NCI-H446 treated with DMSO at 0.1 percent for 48 hours (cell line): ENCODE measurements at places on chromosomes 2 and 18.

DNA sequence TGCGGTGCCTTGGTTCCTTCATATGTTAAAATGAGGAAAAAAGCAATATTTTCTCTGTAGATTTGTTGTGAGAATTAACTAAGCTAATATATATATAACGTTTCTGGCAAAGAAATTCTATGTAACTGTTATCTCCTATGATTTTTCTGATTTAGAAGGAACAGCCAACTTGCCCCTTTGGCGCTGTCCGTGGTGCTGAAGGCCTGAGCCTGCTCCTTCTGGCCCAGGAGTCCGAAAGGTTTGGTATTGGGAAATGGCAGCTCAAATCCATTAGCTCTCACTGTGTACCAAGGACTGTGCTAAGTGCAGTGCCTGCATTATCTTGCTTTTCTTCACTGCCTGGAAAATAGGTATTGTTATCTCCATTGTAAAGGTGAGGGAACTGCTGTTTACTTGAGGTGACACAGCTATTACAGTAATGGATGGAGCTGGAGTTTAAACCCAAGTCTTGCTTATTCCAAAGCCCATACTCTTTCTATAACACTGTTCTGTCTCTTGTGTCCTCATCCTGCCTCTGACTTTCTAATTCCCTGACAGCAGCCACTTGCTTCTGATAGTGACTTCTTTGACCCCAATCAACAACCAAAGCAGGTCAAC lies 52.2 kb downstream of the C1QL2 start:
- no peak for DNase-seq

DNA sequence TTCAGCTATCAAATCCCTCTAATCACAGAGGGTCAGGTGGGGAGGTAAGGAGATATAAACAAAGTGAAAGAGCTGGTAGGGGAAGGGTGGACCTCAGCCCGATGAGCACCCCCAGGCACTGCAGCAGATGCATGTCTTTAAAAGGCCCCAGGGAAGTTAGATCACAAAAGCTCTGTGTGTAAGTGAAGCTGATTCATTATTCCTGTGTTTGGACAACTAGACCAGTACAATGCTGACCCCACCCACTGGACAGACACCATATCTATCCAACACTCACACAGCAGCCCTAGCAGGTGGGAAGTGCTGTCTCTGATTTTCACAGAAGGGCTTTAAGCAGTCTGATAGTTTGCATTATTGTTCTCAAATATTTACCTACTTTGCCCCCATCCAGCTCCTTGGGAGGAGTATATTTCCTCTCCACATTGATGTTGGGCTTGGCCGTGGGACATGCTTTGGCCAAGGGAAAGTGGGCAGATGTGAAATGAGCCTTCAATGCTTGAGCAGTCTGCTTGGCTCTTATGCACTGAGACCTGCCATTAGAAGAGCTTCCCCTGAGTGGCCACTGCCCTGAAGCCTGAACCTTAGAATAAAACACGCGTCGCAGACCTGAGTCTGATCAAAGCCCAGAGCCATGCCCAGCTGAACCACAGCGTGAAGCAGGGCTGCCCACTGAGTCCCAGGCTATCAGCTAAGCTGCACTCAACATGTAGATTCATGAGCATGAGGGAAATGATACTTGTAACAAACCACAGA lies 111.4 kb downstream of the COPS8 start:
- no peak for DNase-seq

DNA sequence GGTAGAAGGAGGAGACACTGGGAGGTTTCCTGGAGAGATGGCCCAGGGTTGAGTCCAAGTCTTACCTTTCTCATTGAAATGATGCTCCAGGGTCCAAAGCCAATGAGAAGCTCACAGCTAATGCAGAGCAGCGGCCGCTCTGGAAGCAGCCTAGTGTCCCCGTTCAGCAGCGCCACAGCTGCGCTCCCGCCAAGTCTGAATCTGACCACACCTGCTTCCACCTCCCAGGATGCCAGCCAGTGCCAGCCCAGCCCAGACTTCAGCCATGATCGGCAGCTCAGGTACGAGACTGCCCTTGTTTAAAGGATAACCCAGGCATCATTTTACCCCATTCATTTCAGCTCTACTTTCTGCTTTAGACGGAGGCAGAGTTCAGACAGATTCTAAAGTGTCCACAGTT lies 11.9 kb upstream of the RPL31 start:
- no peak for DNase-seq

GRCh38 chr18:54916507-54916906 lies 42.8 kb downstream of the CCDC68 start:
- DNase-seq = no peak

DNA sequence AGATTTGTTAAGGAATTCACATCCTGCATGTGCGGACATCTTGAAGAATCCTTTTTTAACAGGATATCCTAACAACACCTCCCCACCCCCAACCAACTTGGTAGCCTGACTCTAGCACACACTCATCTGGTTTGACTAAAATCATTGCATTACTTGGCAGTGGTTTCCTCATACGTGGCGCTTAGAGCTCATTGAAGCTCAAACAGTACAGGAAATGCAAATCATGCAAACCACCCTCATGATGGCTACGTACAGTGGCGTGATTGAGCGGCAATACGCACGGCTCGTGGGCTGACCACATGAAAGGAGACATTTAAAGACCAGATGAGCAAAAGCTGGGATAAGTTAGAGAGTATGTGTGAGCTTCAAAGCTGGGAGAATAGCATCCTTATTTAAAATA lies 336.2 kb downstream of the ZEB2 start:
- DNase-seq = no peak

DNA sequence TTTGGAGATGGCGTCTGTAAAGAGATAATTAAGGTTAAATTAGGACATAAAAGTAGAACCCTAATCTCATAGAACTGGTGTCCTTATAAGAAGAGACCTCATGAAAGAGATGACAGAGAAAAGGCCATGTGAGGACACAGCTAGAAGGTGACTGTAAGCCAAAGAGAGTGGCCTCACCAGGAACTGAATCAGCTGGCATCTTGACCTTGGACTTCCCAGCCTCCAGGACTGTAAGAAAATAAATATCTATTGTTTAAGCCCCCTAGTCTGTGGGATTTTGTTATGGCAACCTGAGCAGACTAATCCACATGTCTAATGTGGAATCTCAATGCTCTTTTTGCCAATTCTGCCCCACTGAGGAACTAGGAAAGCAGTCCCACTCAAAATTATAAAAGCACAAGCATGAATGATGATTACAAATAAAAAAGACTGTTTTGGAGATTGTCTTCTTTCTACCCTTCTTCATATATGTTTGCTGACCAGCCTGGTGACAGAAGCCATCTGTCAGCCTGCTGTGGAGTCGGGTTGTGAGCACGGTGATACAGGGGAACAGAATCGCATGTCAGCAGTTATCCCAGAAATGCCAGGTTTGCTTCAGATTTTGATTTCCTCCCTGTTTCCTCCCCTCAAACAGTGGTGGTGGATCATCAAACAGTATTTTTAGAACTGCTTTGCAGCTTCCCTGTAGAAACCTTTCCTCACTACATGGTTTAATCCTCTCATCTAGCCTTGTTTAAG lies 54.2 kb downstream of the INPP4A start:
- DNase-seq = no peak

- no peak for DNase-seq
Observed at GRCh38 chr2:193349642-193350041, 1154.9 kb upstream of the TMEFF2 start.

DNA sequence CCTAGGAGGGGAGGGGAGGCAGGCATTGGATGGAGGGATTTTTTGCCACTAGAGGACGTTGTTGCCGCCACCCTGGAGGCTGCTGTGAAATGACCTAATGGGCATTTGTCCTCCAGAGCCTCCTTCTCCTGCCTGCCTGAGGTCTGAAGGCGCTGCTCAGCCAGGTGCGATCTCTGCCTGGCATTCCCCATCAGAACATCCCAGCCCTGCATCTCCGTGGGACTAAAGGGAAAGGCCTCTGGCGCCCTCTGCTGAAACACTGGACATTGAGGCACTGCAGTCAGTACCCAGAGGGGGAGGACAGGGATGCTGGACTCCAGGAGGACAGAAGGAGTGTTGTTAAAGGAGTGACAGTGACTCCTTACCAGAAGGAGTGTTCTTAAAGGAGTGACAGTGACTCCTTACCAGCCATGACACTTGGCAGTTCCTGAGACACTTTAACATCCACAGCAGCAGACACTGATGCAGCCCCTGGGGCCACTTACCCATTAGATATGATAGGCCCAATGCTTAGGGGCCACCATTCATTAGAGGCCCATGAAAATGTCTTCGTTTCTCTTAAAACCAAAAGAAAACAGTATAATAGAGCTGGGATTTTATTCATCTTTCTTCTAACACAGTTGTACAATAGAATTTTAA lies 17.0 kb downstream of the THNSL2 start:
- no peak for DNase-seq

DNA sequence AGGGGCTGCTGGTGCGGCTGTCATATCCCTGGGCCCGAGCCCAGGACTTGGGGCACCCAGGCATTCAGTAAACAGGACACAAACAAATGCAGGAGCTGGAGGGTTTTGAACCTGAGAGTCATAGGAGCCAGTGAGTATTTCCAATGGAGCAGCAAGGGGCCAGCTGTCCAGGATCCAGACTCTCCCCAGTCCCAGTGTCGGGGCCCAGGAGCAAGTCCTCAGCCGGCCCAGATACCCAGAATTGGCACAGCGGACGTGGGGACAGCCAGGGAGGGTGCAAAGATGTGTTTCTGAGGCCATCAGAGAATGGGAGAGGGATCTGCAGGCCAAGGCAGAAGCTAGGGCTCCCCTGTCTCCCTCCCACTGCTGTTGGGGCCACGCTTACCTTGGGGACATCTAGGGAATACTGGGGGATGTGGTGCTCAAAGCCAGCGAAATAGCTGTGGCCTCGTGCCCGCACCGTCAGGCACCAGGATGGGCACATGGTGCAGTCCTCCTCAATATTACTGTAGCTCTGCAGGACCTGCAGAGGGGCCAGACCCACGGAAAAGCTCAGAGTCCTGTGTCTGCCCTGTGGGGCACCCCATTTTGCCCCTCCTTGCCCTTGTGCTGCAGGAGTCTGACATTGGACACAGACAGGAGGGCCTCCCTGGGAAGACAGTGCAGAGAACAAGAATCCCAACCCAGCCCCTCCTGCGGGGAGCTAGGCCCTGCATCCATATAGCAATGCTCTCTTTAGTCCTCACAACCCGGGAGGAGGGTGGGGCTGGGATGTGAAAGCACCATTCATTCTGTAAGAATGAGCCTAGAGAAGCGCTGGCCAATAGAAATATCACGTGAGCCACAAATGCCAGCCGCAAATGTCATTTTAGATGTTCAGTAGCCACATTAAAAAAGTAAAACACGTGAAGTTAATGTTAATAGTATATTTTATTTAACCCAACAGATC lies 15.4 kb downstream of the CFAP65 start:
- DNase-seq = no peak

DNA sequence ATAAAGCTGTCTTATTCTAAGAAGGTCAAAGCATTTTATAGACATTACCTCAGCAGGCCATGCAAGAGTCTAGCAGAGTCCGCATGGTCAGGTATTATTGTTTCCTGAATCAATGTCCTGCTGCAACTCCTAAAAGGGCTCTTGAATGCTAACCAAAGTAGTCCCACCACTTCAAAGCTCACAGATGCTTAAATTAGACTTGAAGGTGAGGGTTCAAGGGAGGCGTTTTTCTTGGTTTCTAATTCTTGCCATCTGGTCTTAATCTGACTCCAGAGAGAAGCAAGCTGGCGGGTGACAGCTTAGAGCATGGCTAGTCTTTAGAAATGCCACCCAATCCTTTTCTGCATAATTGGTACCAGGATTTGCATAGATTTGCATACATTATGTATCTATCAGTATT lies 226.3 kb downstream of the MREG start:
- DNase-seq = no peak

GRCh38 chr2:147641651-147642050 lies 203.2 kb upstream of the ACVR2A start:
- DNase-seq = no peak

DNA sequence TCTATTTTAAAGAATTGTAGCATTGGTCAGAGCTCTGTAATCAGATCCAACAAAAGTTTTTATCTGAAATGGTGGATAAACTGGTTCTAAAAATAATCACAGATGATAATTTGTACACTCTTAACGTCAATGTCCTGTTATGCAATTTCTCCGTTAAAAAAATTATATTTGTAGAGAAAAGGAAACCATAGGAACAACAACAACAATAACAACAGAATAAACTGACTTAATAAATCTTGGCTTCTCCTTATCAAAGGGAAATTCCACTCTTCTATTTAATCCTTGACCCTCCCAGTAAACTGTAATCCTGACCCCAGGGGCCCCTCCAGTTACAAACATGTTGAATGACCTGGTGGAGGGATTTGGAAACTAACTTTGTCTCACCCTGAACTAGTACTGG lies 78.6 kb upstream of the ZFP36L2 start:
- no peak for DNase-seq

DNA sequence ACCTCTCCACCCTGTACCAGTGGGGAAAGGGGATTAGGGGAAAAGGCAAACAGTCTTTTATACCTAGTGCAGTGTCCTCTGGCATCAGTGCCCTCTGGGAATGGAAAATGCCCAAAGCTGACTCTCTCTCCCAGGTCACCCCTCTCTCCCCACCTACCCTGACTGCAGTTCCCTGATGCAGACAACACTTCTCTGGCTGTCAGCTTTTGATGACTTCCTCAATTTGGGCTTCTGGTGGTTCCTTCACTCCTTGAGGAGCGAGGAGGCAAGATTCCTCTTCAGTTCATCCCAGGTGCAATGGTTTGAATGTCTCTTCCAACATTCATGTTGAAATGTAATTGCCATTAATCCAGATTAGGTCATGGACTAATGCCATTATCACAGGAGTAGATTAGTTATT lies 19.7 kb upstream of the PPM1B start:
- DNase-seq = no peak

DNA sequence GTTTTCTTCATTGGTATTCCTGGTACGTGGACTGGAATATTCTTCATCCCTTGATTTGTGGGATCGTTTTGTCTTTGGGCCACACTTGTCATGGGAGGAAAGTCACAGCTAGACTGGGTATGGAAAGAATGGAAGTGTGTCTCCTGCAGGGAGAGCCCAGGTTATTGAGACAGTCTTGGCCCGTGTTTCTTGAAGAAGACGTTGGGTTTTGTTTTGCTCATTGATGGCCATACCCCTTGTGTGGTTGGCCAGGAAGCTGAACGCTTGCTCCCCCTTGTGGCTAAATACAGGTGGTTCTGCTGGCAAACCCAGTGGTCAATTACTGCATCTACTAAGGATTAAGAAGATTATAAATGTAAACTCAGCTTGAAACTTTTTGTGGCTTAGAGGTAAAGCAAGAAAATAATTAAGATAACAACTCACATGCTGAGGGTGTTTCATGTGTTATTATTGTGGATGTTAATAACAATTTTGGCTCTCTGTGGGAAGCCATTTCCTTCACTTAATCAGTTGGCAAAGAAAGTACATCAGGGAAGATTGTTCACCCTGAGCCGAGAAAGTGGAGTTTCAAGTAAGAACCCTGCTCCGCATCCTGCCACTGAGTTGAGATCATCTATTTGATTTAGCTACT lies 91.8 kb downstream of the NEDD4L start:
- peak; percentile 23 for DNase-seq

- DNase-seq = no peak
Observed at GRCh38 chr18:75450906-75451305, 23.4 kb upstream of the SMIM21 start.
